Activated CD4-positive, alpha-beta T cell treated with anti-CD3 and anti-CD28 coated beads, Interleukin-2, Interleukin-6, amounts not matched to agents 100 ng/mL and 50 ng/mL, durations not matched to agents 16 hours and 8 hours (primary cell): ENCODE measurements at places on chromosomes 12 and 14.

DNA sequence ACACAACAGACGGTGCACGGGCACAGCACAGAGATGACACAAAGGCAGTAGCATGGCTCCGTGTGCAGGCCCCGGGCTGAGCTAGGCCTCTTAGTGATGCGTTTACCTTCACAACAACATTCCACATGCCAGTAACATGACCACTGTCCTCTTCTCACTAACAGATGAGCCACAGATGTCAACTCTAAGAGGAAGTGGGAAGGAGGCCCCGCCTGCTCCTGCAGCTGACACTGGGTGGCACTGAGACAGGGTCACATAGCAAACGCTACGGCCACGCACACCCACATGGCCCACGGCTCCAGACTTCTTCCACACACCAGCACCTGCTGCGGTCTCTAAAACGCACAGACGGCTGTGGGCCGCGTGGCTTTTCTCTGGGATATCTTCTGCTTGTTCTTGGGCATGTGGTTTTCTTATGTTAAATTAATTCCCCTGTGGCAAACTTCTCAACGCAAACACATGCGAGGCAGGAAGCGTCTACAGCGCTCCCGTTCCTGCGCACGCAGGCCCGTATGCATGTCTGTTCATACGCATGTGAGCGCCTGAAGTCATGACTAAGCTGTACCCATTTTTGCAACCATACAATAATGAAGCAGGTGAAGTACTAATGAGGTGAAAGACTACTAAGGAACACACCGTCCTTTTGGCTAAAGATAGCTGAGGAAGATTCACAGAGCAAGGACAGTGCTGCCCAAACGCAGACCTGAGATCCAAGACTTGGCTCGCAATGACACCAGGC, 26.8 kb downstream of the AMN start:
- DNase-seq: peak; percentile 34

GRCh38 chr12:70576341-70577282, 60.6 kb downstream of the PTPRB start:
- DNase-seq: peak; percentile 45

DNA sequence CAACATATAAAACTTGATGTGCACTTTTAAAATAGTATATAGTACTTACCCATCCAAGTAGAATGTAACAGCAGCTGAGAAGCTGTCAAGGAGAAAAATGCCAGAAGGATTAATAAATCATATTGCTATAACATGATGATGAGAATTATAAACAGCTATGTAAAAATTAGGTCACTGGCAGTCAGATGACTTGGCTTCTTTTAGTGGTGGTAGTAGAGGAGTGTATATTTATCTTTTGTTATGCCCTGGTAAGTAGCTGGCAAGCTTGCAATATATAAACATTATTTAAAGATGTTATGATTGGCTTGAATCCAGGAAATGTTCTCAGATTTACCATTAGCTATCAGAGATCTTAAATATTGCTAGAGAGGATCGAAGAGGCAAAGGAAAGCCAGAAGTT, 471.0 kb upstream of the MGAT4C start:
- no peak for DNase-seq

DNA sequence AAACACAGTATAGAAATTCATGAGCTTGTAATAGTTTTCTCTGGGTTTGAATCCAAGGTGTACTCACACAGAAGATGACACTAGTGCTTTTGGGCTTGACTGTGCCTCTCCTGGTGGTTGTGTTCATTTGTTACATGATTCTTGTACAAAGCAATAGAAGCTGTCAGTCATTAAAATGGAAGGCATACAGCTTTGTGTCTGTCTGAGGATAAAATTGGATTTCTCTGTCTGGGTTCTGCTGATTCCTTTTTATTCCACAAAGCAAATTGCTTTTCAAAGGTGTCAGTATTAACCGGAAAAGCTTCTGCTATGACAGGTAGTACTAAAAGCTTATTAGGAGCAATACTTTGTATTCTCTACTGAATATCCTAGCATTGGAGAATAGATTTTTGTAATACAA, 361.2 kb downstream of the SLC6A15 start:
- no peak for DNase-seq

- DNase-seq: no peak
Observed at GRCh38 chr12:111122458-111122878, 202.1 kb upstream of the MYL2 start.
